ENCODE measurements at places on chromosomes 1 and 21.

DNA sequence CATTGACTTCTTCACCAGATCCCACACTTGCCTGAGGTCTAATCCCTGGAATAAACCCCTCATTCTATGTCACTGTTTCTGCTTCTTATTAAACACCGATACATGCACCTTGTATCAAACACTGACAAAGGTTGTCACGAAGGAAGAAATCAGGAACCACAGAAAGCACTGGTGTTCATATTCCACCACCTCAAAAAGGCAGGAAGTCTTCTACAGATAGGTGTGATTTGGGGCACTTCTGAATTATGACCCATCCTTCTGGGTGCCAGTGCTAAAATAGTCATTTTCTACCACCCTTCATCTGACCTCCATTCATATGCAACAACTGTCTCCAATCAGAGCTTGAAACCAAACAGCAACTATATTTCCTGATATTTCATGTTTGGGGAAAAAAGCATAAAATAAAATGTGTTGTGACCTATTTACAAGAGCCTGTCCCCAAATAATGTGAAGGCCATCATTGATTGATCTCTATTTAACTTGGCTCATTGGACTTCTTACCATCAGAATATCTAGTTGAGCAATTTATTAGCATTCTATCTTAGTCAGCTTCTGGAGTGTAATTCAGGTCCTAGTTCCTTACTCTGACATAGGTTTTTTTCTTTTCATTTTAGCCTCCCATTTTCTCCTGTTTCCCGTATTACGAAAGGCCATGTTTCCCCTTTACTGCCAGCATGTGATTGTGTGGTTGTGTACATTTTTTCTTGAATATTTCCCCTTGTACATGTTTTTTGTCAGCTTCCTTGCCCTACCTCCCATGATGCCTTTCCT is 43.1 kb downstream of the DUSP10 start:
- no peak for DNase-seq

- DNase-seq = no peak
Observed at GRCh38 chr1:53317646-53318539, 10.0 kb downstream of the LRP8 start.

- no peak for DNase-seq
Observed at GRCh38 chr1:22689505-22689904, 21.1 kb upstream of the EPHB2 start.

GRCh38 chr21:36988536-36988935 is 18.0 kb upstream of the RIPPLY3 start:
- DNase-seq = no peak

DNA sequence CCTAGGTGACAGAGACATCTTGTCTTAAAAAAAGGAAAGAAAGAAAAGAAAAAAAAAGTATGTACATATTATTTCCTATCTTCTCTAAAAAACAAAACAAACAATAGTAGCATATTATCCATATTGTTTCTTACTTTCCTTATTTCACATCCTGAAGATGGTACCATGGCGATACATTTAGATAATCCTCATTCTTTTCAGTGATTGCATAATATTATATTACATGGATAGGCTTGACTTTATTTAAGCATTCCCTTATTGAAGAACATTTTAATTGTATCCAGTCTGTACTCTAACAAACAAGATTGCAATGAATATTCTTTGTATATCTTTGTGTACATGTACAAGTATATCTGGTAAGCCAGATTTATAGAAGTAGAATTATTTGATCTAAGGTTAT is 82.9 kb upstream of the PUM1 start:
- no peak for DNase-seq
